ENCODE measurements at places on chromosomes 7 and 10.

- no peak for DNase-seq
Measured at GRCh38 chr10:72243822-72244437, 27.9 kb upstream of the ASCC1 start.

DNA sequence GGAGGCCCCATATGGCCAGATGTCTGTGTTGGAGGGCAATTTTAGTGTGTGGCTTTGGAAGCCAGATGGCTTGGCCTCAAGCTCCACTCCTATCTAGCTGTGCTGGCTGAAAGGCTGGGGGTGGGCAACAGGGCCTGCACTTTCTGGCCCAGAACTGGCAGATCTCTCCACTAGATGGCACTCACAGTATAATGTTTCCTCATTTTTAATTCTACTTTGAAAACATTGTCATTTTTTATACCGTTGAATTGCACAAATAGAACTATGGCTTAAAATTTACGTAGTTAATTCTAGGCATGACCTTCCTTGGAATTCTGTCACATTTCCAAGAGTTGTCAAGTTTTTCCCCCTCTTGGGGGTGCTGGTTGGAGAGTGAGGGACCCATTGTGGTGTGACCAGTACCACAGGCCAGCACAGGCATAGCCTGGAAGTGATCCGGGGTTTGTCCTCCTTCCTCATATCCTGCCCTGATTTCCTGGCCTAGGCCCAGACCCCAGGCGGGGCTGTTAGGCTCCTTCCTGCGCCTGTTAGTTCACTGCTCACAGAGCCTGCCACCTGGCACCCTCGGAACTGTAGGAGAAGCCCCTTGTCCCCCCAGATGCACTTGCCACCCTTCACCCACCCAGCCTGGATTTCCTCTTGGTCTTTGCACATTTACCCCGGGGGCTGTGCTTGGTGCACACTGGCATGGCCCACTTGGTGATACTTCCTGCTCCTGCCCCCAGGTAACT lies 52.8 kb downstream of the ARHGAP22 start:
- DNase-seq = peak; percentile 18

DNA sequence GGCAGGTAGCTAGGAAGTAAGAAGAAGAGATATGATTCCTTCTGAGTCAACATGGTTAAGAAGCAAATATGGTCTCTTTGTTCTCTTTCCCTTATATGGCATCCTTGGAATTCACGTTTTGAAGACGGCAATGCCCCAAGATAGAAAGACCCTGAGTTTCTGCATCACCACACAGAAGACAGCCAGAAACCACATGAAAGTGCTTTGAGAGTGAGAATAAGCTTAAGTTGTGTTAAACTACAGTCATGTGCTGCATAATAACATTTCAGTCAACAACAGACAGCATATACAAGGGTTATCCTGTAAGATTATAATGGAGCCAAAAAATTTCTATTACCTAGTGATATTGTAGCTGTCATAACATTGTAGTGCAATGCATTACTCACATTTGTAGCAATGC lies 89.9 kb upstream of the STEAP1 start:
- DNase-seq = no peak

- no peak for DNase-seq
Measured at GRCh38 chr7:106915873-106916272, 50.8 kb downstream of the PIK3CG start.

DNA sequence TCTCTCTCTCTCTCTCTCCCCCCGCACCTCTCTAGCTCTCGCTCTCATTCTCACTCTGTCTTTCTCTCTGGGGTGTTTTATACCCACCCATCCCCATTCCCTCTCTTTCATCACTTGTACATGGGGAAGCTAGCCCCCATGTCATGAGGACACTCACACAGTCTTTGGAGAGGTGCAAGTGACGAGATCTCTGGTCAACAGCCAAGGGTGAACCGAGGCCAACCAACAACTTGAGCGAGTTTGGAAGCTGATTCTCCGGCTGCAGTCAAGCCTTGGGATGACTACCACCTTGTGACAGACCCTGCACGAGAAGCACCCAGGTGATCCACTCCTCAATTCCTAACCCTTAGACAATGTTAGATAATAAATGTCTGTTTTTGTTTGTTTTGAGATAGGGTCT lies 10.1 kb upstream of the KBTBD2 start:
- DNase-seq = no peak

Data from neuronal stem cell (in vitro differentiated cells).